ENCODE measurements at places on chromosomes 5 and 9.

- no peak for DNase-seq
Measured at GRCh38 chr5:178777520-178777919, 47.1 kb upstream of the ZNF354A start.

GRCh38 chr9:682633-683508 lies 158.6 kb upstream of the DMRT1 start:
- DNase-seq = no peak

- DNase-seq = no peak
Measured at GRCh38 chr9:81363916-81364480, 325.3 kb downstream of the TLE1 start.

DNA sequence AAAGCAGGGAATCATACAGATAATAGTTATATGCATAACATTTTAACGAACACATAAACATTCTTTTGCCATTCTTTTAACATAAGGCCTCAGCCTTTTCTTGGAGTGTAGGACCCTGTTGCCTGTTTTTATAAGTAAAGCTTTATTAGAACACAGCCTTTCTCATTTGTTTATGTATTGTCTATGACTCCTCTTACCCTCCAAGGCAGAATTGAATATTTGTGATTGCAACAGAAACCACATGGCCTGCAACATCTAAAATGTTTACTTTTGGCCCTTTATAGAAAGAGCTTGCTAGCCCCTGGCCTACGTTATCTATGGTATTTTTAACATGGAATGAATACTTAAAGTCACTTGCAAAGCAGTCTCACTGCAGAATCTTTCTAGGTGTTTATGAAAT lies 2.6 kb downstream of the SLC31A1 start:
- DNase-seq = no peak
